ENCODE measurements at places on chromosomes 16 and 17. TPM values are rescaled to one million over a fixed set of nuclear protein-coding genes. Genes with fewer than 3 reads are reported as not detected.

- no peak for DNase-seq
Observed at GRCh38 chr17:8803531-8804420, 4.6 kb upstream of the MFSD6L start.

DNA sequence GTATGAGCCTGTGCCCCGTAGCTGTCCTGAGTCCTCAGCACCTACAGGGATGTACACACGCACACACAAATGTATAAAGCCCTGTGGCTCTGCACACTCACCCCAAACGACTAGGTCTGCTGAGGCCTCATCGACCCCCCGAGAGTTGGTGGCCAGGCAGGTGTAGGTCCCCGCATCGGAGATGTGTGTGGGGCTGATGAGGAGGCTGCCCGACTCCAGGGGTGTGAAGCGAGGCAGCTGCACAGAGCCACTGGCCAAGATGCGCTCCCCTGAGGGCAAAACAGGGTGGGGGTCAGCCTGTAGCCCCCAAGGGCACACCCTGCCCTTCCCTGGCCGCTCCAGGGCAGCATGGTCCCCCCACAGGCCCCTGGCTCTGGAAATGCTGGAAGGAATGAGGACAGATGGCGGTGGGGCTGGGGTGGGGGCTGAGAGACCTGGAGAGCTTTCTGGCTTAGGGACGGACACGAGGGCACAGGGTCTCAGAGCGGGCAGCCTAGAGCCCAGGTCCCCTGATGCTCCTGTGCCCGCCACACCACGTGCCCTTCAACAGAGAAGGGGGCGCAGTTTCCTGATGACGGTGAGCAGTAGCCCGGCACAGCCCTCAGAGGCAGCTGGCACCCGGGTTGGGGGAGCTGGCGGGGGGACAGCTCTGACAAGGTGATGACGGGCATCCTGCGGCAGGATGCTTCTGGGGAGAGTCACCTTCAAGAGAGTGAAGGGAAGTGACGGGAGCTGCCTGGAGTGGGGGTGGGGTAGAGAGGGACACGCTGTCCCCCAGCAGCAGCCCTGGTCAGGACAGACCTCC, 119.8 kb upstream of the CDC42EP4 start:
- no peak for DNase-seq

- no peak for DNase-seq
Observed at GRCh38 chr17:76635039-76635438, 8.5 kb downstream of the ST6GALNAC1 start.

The TMEM106A gene
- polyA plus RNA-seq: 6.6 TPM

DNA sequence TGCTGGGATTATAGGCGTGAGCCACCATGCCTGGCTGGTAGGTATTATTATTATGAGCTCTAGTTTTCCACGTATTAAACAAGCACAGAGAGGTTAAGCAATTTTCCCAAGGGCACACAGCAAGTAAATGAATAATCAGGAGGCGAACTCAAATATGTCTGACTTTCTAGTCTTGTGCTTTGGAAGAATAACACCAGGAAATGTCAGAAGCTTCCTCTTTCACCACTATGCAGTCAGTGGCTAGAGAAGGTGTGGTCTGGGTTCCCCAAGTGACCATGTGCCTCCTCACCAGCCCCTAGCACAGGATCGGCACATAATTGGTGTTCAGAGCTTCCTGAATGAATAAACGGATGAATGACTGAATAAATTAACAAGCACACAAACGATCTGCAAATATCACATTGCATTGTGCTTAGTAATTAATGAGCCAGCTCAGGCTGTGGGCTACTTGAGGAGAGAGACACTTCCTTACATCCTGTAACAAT, 21.6 kb upstream of the SCNN1B start:
- no peak for DNase-seq

DNA sequence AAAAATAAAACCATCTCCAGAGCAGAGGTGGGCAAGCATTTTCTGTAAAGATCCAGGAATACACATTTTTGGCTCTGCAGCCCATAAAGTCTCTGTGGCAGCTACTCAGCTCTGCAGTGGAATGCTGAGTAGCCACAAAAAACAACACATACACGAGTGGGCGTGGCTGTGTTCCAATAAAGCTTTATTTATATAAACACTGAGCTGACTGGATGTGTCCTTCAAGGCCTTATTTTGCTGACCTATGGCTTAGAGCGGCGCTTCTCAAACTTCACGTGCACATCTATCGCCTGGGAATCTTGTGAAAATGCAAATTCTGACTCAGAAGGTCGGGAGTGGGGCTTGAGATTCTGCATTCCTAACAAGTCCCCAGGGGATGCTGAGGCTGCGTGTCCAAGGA, 39.7 kb downstream of the XYLT1 start:
- DNase-seq: no peak

- DNase-seq: peak; percentile 24
Observed at GRCh38 chr17:16287563-16288027, 65.7 kb downstream of the CENPV start.

GRCh38 chr17:79053251-79053925, 21.2 kb upstream of the ENGASE start:
- DNase-seq: no peak

- no peak for DNase-seq
Observed at GRCh38 chr17:4329838-4330237, 36.6 kb downstream of the UBE2G1 start.

The TNFRSF13B gene
- 0.21 TPM for polyA plus RNA-seq

GRCh38 chr16:19410435-19411171, 7.1 kb upstream of the TMC5 start:
- DNase-seq: no peak

The TMEM88 gene
- polyA plus RNA-seq: not detected

- no peak for DNase-seq
Observed at GRCh38 chr16:73047221-73047535, 750 bp downstream of the ZFHX3 start.

- no peak for DNase-seq
Observed at GRCh38 chr17:12815642-12816141, 26.4 kb downstream of the ARHGAP44 start.

DNA sequence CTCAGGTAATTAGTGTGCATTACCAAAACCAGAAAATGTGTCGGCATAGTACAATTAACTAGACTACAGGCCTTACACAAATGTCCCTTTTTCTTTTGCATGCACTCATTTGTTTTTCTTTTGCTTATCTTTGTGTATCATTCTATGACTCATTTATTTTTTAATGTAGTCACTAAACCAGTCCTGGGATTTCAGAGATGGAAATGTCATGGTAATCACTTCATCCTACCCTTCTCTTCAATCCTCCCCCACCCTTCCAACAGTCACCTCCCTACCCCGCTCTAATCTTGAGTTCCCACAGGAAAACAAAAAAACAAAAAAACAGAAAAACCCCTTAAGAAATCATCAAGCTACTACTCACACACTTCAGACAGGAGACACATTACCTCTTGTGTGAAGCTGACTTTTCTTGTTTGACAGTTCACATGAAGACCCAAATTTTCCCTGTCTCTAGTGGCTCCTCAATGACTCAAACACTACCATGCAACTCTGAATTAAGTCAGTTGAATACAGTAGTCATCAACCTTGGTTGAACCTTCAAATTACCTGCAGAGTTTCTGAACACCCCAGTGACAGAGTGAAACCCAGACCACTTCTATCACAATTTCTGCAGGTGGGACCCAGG, 242.4 kb upstream of the SALL1 start:
- DNase-seq: no peak

GRCh38 chr16:85955566-85955965, 56.6 kb downstream of the IRF8 start:
- DNase-seq: no peak

The ATP2A1 gene
- polyA plus RNA-seq: not detected

- DNase-seq: no peak
Observed at GRCh38 chr16:57226701-57227621, 18.1 kb upstream of the ARL2BP start.

DNA sequence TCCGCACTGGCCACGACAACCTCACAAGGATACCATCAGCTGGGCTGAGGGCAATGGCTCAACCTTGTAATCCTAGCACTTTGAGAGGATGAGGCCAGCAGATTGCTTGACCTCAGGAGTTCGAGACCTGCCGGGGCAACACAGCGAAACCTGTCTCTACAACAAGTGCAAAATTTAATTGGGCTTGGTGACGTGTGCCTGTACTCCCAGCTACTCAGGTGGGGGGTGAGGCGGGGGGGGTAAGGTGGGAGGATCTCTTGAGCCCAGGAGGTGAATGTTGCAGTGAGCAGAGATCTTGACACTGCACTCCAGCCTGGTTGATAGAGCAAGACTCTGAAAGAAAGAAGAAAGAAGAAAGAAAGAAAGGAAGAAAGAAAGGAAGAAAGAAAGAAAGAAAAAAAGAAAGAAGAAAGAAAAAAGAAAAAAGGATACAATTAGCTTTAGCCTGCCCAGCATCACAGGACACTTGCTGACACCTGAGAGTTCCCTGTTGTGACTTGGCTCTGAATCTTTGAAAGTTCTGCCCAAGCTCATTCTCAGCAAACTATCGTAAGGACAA, 5.2 kb upstream of the MT1E start:
- DNase-seq: no peak

The CARHSP1 gene
- 32.7 TPM for polyA plus RNA-seq

- no peak for DNase-seq
Observed at GRCh38 chr16:17447101-17447569, 23.6 kb downstream of the XYLT1 start.

The HID1 gene
- polyA plus RNA-seq: 7.0 TPM

The TK2 gene
- polyA plus RNA-seq: 3.5 TPM

The UTS2R gene
- not detected for polyA plus RNA-seq

DNA sequence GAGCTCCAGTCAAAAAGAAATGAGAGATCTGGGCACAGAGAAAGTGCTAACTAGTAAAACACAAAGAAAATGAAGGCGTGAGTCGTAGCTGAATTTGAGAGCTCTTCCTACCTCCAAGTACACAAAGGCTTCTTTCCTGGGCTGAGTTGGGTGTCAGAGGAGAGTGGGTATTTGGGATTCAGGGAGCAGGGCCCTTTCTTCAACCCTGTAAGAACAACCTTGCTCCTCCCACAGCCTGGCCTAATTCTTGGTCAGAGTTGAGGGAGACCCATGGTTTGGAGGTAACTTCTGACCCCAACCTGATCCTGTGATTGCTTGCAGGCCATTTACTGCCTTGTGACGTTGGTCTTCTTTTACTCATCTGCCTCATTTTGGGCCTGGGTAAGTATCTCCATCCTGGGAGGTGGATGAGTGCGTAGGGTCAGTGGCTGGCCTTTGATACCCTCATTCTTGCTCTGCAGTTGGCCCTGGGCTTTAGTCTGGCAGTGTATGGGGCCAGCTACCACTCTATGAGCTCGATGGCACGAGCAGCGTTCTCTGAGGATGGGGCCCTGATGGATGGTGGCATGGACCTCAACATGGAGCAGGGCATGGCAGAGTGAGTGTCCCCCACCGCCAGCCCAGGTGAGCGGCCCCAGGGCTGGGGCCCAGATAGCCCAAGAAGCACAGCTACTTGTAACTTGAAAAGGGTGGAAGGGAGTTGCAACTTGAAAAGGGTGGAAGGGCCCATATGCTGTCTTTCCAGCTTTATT, 1.3 kb downstream of the TMEM208 start:
- DNase-seq: no peak

The KCNJ12 gene
- polyA plus RNA-seq: not detected

The IKZF3 gene
- 9.7 TPM for polyA plus RNA-seq

DNA sequence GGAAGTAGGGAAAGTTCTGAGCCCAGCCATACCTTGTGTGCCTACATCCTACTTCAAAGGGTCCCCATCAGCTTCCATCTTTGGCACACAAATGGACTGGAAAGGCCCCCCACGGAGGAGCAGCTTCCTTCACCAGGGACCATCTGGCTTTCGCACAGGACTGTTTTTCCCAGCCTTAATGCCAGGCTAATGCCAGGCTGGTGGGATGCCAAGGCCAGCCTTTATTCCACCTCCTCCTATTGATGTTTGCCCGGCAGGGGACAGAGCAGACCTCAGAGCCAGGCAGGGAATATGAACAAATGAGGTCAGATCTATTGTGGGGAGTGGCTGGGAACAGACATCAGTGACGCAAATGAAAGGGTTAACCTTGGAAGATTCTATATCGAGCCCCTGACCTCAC, 5.7 kb downstream of the GPR179 start:
- DNase-seq: no peak

DNA sequence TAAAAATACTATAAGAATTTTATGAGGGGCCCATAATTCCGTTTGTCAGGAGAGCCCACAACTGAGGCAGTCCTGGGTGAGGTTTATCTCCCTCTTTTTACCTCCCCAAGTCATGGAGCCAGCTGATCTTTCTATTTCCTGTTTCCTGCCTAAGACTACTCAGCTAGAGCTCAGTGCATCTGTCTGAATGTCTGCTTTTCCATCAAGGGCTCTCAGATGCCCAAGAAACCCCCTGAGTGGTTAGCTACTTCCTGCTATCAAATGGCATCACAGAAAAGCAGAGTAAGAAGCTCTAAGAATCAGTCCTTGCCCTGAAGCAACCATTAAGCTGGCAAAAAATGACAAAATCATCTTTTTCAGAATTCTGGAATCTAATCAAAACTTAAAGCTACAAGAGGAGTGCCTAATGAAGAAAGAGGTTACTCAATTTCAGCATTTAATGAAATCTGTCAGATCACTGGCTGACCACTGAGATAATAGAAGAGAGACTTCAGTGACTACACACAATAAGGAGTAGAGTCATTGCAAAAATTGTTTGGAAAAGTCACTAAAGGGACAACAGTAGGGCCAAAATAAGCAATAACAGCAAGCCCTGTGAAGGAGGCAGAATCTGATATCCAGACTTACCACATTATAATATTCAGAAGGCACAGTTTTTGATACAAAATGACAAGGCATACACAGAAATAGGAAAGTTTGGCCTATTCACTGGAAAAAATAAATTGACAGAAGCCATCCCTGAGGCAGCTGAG, 150.1 kb downstream of the CYB561 start:
- peak; percentile 24 for DNase-seq

The CCL23 gene
- not detected for polyA plus RNA-seq

The WFDC1 gene
- polyA plus RNA-seq: not detected

The STH gene
- not detected for polyA plus RNA-seq

DNA sequence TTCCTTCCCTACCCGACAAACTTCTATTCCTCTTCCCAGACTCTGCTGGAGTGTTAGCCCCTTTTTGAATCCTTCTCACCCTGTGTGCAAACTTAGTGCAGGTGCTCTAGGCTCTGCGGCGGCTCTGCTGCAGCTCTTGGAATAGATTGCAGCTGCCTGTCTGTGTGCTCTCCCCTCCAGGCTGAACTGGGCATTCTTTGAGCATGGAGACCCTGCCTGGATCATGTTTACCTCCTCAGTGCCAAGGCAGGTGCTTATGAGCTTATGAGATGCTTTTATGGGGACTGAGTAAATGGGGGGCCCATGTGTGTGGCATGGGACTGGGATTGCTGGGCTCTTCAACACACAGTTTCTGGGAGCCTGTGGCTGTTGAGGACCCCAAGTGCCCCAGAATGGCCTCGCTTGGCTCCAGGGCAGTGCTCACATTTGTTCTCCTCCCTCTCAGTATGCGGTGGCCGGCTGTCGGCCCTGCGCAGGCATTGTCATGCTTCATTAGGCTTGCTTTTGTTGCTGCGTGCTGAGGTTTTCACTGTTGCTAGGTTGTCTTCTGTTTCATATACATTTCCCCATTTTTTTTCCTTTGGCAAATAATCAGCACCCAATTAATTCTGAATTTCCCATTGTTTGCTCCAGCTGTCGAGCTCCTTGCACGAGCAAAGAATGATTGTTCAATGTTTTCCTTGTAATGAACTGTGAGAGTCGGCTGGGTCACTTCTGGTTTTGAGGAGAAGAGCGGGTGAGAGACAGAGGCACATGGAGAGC, 185.5 kb upstream of the NLRP1 start:
- DNase-seq: no peak
